ENCODE measurements at places on chromosomes 12 and 14.

- no peak for DNase-seq
Measured at GRCh38 chr14:32399920-32400319, 70.8 kb downstream of the AKAP6 start.

DNA sequence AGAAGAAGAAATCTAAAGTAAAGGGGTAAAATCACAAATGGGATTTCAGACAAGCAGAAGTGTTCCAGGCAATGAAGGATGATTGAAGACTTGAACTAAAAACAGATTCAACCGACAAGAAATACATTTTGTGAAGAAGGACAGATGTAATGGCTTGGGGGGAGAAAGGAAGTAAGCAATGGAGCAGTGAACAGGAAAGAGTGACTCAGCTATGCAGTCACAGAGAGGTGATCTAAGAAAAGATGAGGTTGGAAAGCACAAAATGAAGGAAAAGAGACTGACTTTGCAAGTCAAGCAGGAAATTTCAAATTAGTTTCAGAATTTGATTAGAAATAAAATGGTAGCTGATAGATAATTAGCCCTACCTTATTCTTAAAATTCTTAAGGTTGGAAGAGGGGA, 66.5 kb downstream of the PUS7L start:
- no peak for DNase-seq

GRCh38 chr12:54415221-54415929, 3.7 kb downstream of the ITGA5 start:
- DNase-seq, result no peak

DNA sequence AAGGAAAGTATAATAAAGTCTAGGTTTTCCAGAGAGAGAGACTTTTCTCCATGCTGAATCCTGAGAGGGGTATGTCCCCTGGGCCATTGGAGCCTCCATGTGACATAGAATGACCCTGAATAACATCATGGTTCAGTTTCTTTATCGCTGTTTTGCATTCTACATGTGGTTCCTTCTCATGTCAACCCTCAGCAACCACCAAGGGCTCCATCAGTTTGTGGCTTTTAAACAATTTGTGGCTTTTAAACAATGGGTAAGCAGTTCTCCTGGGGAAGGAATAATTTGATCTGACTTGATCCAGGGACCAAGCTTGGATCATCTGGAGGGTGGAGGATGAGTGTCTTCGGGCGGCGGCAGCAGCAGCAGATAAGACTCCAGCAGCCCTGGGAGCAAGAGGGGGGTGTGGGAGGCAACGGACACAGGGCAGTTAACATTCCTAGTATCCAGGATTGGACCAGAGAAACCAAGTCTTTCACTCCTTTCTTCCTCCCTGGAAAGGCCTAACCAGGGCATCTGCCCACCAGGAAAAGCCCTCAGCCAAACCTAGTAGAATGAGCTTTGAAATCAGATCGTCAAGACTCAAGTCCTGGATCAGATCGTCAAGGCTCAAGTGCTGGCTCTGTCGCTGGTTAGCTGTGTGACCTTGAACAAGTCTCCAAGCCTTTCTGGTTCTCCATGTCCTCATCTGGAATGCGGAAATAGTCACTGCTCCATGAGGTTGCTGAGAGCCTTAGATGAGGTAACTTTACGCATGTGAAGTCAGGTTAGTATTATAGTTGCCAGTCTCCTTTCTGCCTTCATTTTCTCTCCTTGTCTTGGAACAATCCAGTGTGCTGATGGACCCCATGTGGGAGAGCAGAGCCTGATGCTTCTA, 27.8 kb upstream of the FAM222A start:
- no peak for DNase-seq

DNA sequence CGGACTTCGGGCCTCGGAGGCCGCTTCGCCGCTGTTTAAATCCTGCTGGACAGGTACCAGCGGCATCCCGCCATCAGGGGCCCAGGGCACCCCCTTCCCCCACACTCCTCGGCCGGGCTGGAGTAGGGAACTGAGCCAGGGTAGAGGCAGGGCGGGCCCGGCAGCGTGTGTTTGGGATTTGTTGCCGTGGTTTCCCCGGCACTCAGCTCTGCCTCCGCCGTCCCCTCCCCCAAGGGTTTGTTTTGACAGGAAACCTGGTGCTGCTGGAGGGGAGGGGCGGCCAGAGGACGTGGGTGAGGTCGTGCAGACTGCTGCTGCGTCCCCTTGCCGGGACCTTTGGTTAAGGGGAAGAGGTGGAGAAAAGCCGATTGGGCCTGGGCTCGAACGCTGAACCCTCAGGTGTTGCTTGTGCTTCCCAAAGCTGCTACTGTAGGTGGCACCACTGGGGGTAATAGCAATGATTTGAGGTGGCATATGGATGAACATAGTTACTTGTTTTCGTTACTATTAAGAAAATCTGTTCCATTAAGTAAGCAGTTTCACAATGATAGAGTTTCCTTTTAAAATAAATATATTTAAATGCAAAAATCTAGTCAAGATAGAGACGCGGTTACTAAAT, 778 bp downstream of the TCP11L2 start:
- DNase-seq, result no peak

DNA sequence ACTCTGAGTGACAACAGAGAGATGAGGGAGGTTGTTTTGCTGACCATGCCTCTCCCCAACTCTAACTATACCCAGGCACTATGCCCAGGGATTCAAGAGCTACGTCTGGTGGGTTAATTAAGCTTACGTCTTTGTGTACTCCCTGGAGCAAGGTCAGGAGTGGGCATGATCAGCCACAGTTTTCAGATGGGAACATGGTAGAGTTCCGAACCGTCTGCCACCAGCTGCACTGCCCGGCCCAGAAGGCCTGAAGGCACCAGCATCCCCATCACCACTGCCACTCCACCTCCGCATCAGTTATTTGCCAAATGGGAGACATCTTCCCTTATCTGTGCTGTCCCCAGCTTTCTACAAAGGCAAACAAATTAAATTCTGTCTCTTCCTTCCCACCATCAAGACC, 11.1 kb upstream of the GPX2 start:
- DNase-seq, result no peak

DNA sequence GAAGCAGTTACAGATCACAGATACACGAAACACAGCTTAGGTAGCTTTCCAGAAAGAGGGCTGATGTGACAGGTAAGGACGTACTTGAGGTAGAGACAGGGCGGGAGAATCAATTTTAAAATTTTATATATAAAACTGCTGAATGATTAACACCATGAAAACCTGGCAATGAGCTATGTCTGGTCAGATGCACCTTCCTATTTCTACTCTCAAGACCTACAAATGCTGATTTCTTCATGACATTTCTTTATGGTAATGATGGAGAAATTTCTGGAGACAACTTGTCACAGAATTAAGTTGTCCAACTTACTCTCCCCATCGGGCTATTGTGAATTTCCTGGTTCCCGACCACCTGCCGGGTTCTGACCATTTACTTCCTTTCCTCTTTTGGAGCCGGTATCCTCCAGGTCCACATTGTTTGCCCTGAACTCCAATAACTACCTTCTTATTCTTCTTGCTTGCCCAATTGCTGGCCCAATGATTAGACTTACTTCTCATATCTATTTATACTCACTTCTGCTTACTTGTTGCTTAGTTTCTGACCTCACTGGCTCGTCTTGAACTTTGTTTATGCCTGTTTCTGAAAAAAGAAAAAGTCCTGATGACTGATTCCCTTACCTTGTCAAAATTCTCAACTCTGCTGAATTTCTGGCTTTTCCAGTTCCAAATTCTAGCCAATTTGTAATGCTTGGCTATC, 12.8 kb upstream of the ATP2B1 start:
- no peak for DNase-seq

DNA sequence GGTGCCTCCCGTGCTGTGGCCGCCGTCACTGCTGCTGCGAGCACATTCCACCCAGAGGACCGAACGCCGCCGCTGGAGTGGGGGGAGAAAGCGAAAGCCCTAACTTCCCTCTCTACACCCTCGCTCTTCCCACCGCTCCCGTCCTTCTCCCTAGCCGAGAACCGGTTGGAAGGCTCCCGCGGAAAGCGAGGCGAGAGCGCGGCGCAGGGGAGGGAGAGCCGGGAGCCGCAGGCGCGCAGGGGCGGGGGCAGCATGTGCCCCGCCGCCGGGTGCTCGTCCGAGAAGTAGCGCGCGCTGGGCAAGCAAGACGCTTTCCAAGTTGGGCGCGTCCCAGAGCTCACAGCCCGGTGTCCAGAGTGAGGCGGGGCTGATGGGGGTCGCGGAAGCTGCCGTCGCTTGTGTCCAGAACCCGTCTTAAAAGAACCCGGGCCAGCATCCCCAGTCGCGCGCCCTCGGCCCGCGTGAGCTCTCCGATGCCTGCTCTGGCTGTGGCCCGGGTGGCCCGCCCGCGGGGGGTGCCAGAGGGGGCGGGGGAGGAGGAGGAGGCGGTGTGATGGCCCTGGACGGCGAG, at the start of gene TRHDE:
Gene TRHDE, plus strand, starts transcription at position 280 of the 571 bp plus-strand sequence. Its CDS starts 274 bp downstream, at position 554.
- DNase-seq, result no peak

DNA sequence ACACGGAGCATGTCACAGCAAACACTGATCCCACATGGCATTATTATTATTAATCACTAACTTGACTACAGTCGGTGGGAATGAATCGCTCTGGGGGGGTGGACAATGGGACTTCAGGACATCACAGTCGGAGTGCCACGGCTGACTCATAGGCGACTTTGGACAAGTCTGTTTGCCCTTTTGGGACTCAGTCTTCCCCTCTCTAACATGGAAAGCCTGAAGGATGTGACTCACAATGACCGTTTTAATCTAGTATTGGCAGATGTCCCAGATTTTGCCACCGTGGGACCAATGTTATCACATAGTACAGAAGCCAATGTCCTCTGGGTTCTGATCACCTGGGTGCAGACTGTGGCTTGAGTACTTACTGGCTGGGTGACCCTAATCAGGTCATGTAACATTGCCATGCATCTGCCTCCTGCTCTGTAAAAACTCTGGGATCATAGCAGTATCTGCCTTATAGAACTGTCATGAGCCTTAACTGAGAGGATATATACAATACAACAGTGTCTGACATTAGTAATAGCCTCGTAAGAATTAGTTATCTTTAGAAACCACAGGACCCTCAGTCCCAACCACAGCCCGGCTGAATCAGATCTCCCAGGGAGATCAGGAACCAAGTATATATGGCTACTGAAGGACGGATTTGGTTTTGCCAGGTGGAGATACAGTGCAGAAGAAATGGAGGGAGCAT, 362.6 kb downstream of the BCL11B start:
- no peak for DNase-seq

DNA sequence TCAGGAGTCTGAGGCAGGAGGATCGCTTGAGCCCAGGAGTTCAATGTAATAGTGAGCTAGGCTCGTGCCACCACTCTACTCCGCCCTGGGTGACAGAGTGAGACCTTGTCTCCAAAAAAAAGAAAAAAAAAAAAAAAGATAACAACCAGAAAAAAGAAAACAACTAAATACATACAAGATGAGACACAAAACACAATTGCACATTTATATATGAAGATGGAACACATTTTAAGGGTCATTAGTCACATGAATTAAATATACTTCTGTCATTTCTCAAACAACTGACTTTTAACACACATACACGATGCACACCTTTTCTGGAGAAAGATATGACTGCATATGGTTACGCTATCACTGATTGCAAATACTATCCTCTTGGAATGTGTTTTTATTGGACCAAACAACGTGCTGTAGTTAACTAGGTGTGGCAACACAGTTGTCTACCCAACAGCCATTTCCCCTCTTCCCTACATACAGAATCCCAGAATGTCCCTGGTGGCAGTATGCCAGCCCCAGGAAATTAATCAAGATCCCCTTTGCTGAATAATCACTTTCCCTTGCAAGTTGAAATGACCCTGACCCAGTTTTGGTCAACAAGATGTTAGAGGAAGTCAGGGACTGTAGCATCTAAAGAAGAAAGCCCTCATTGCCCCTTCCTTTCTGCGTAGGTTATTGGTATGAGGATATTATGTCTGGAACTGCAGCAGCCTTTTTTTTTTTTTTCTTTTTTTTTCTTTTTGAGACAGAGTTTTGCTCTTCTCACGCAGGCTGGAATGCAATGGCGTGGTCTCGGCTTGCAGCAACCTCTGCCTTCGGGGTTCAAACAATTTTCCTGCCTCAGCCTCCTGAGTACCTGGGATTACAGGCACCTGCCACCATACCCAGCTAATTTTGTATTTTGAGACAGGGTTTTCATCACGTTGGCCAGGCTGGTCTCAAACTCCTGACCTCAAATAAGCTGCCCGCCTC, 5.6 kb upstream of the MYL6B start:
- no peak for DNase-seq

DNA sequence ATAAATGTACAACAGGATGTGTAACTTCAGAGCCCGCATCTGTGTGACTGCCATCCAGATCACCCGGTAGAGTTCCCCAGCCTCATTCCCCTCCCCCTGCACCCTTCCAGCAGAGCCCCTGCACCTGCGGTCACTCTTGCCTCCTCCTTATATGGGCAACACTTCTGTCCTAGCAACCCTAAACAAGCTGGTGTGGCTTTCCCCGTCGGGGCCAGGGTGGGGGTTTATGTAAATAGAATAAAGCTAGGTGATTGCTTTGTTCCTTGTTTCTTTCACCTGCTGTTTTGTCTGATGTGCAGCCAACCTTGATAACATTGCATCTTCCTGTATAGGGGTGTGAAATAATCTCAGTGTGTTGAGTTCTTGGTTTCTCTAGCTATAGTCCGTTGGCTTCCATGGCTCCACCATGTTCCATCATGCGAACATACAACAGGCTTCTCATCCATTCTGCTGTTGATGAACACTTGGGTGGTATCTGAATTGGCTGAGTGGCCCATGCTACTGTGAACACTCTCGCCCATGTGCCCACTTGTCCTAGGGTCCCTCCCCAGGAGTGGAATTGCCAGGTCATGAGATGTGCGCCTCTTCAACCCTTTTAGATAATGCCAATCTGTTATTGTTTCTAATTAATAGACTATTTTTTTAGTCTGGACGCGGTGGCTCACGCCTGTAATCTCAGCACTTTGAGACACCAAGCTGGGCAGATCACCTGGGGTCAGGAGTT, 102.2 kb downstream of the KIF26A start:
- DNase-seq, result no peak

DNA sequence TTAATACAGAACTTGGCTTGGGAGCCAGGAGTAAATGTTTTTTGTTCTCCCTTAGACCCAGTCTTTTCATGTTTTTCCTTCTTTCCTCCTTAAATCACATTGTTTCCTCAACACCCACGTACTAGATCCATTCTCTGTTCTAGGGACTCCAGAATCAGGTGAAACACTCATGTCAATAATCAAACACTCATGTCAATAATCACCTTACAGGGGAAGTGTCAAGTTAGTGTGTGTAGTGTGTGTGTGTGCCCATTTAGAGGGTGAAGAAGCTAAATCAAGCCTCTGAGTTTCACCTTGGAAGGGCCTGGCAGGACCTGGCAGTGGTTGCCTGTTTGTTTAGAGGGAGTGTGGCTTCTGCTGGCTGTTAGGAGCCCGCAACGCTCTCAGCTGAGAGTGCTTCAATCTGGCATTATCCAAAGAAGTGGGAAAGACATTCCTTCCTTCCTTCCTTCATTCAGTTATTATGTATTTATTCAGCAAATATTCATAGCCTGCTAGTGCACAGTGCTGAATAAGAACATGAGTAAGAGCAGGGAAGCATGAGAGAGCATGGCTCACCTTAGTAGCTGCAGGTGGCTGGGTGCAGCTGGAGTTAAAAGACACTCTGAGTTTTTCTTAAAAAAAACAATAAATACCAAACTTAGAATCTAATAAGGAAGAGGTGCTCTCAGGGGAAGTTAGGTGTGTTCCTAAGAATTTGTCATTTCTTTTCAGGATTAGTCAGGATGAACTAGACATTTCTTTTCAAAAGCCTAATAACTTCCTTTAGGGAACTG, 17.6 kb upstream of the EID3 start:
- DNase-seq, result no peak

- DNase-seq, result no peak
Measured at GRCh38 chr12:76346798-76347420, 1.3 kb downstream of the BBS10 start.

- DNase-seq, result no peak
Measured at GRCh38 chr12:66852091-66852490, 173.2 kb upstream of the GRIP1 start.

GRCh38 chr12:12506496-12506890, 56.2 kb downstream of the DUSP16 start:
- peak; percentile 39 for DNase-seq

- DNase-seq, result no peak
Measured at GRCh38 chr12:33486058-33486457, 46.4 kb upstream of the SYT10 start.
